ENCODE measurements at places on chromosomes 3 and 15. TPM values are rescaled to one million over a fixed set of nuclear protein-coding genes. Genes with fewer than 3 reads are reported as not detected.

- DNase-seq, result no peak
Measured at GRCh38 chr15:73437543-73438109, 5.3 kb upstream of the REC114 start.

DNA sequence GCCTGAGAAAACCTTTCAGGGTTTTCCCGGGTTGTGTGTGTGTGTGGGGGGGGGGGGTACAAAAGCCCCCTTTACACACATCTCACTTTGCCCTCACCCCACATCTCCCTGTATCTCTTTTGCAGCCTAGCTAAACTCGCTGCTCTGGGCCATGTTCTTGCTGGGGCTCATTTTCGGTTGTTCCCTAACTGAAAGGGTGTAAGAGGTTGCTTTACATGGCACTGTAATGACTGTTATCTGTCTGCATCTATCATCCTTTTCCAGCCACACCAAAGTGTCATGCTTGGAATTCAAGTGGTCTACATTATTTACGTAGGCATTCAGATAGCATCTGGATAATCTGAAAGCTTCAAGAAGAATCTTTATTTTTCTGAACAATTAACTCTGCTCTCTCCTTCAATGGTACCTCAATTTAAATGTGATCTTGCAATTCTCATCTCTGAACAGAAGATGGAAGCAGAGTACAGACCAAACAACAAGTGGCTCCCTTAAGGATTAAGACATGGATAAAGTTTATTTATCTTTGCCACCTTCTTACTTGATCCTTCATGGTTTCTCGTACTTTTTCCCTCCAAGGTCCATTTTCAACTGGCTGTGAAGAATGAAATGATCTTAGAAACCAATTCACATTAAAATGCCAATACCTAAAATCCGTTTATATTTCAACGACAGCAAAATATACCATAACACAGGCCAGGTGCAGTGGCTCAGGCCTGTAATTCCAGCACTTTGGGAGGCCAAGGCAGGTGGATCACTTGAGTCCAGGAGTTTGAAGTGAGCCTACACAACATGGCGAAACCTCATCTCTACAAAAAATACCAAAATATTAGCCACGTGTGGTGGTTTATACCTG, 34.9 kb downstream of the DCLK3 start:
- peak; percentile 16 for DNase-seq

DNA sequence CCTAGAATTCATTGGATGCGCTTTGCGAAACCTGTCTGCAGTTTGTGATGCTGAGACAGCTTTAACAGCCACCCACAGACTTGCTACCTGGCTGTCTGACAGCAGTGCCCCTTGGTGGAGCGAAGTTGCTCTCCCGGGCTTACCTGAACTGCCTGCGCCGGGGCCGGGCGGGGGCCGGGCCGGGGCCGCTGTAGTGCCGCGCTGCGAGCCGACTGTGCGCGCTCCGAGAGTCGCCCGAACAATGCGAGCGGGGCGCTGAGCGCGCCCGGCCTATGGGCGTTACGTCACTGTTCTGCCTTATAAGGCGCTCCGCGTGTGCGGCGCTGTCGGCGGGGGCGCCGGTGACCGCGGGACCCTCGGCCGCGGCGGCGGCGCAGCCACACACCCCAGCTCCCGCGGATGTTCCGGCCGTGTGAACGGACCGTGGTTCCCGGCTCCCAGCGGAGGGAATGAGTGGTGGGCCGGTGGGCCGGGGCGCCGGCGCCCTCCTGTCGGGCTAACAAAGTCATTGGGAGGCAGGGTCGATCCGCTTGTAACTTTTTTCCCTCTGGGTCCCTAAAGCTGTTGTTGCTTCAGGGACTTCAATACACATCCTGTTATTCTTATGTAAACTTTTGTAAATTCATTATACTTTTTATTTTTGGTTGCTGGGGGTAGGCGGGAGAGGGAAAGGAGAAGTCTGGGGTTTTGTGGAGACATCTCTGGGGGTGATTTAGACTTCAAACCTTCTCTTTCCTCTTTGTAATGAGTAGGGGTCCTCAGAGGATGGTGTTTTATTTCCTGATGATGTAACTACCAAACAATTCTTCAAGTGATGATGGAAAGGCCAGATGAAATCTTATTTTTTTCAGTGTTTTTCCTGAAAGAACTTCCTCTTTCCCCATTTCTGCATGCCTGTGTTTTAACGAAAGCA, 58.5 kb downstream of the CMSS1 start:
- DNase-seq, result no peak

DNA sequence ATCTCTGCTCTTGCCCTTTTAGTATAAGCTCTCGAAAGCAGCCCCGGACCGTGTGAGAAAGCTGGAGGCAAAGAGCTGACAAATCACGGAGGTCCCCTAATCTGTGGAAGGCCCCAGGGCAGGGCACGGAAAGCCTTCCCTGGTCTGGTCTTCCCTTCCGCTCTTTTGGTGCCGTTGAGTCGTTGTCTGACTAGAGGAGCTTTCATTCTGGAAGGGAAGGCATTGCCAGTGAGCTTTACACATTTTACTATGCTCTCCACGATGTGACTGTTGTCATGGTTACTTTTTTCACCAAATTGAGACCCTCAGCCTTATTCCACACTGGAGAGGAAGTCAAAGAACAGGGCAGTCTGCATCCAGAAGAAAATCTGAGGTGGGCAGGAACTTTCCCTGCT, 71.7 kb downstream of the CYP19A1 start:
- DNase-seq, result no peak

GRCh38 chr3:71462586-71462985, 120.9 kb downstream of the FOXP1 start:
- DNase-seq, result no peak

DNA sequence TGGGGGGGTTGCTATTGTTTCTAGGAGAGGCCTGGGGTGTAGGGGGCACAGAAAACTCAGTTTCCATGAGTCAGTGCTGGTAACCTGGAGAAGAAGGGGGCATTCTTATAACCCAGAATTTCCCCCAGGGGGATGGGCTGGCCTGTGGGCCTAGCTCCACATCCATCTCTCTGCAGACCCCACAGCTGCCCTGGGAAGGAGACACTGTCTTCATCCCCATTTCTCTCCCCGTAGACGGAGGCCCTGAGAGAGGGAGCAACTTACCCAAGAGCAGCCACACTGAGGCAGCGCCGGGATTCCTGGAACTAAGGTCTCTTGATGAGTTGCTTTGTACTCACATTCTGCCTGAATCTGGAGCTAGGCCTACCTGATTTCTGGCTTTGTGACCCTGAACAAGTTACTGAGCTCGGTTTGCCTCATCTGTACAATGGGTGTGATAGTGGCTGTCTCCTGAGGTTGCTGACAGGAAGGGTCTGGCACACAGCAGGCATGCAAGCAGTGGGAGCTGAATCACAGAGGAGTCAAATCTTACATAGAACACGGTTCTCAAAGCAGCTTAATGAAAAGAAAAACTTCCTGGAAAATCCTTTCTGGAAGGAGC, 55.0 kb upstream of the LCTL start:
- DNase-seq, result no peak

- DNase-seq, result no peak
Measured at GRCh38 chr15:27271258-27271657, 300.3 kb downstream of the GABRG3 start.

- DNase-seq, result no peak
Measured at GRCh38 chr3:127645371-127646015, 16.5 kb downstream of the PODXL2 start.

DNA sequence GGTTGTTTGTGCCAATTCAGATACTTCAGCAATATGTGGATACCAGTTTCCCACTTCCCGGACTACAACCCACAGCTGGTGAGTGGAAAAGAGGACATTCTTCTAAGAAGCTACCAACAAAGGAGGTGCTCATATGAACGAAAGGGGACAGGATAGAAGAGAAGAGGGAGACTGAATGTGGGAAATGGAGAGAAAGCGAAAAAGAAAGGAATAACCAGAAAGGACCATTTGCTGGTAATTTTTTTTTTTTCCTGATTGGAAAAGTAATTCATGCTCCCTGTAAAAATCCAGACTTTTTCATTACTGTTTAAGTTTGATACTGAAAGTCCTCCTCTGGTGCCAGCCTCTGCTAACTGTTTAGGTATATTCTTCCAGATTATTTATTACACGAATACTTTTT, 1.5 kb upstream of the CHAC1 start:
- DNase-seq, result no peak

- DNase-seq, result peak; percentile 69
Measured at GRCh38 chr15:84992157-84992944, 10.7 kb downstream of the PDE8A start.

DNA sequence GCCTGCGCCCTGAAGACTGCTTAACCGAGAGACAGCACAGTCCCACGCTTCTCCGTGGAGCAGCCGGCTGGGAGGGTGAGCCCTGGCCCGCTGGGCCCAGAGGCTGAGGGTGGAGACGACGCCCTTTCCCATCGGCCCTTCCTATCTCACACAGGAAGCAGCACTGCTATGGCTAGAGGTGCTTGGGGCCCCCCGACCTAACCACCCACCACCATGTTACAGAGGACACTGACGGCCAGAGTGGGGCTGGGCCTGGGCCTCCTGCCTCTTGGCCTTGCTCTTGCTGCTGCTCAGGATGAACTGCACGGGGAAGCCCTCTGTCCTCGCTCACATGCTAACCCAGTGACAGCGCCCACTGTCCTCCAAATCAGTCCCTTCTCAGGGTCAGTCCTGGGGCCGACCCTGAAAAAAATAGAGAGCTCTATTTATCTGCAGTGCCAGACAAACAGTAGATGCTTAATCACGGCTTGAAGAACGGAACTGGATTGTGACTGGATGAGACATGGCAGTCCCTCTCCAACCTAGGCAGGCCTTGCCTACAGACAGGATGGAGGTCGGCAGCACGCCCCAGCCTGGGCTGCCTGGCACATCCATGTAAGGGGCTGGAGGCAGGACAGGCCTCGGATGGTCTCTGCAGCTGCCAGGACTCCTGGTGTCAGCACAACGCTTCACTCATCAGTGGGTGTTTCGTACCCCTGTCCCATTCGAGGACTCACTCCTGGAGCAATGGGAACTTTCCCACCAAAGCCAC, 14.2 kb downstream of the TMEM44 start:
- DNase-seq, result no peak

DNA sequence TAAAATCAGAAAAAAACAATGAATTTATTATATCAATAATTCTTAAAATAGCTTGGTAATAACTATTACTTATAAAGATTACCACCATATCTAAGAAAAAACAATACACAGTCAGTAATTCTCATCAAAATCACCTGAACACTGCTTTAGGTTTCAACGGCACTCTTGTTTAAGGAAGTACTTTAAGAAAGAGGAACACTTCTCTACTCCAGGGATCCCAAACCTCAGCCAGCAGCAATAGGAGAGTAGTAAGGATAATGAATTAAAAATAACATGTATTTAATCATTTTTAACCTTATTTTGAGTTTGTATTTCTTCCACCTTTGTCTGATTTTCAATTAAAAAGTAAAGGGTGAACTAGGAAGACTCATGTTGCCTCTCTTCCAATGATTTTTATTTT, 494.0 kb upstream of the NR2F2 start:
- no peak for DNase-seq

- no peak for DNase-seq
Measured at GRCh38 chr3:43817064-43817463, 126.3 kb downstream of the ABHD5 start.

DNA sequence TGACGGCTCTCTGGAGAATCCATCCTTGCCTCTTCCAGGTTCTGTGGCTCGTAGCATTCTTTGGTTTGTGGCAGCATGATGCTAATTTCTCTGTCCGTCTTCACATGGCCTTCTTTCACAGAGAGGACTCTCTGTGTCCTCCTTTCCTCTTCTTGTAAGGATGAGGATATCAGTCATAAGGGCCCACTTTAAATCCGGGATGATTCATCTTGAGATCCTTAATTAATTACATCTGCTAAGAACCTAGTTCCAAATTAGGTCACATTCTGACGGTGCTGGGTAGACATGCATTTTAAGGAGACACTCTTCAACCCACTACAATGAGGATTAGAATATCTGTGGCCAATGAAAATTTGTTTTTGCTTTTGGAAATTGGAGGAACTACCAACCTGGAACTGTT, 15.7 kb upstream of the GXYLT2 start:
- no peak for DNase-seq

- DNase-seq, result no peak
Measured at GRCh38 chr15:100683434-100683833, 81.0 kb downstream of the ASB7 start.

DNA sequence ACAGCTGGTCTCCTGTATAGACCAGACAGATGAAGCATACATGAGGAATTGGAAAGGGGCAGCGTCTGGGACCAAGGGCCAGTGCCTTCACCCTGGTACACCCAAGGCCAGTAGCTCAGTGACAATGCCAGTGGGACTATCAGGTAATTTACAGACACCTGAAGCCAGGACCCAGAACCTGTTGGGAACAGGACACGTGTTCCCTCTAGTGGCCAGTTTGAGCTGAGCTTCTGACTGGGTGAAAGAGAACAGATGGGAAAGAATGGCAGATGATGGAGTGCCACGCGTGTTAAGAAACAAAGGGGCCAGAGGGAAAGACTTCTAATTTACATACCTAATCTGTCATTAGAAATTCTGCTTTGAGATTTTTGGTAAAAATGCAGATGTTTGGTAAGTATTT, 5.1 kb upstream of the SLC25A38 start:
- DNase-seq, result no peak

DNA sequence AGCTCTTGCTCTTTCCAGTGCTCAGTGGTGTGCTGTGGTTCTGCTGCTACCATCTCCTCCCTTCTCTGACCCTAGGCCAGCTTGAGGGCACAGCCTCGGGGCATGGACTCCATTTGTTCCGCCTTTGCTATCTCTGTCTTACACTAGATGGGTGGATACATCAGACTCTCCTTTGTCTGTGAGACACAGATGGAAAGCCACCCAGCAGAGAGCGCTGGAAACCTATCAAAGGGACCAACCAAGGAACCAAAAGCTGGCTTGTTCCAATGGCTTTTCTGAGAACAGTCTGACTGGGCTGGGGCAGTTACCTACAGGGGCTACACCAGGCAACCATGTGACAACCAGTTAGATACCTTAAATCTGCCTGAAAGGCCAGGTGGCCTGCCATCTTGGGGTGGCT, 63.8 kb downstream of the NPTN start:
- no peak for DNase-seq

- no peak for DNase-seq
Measured at GRCh38 chr3:168888781-168889180, 774.7 kb downstream of the MECOM start.

GRCh38 chr3:177427540-177427939, 230.3 kb upstream of the TBL1XR1 start:
- DNase-seq, result no peak

GRCh38 chr3:126516152-126516935, 1.2 kb downstream of the UROC1 start:
- no peak for DNase-seq

- no peak for DNase-seq
Measured at GRCh38 chr3:165855581-165855980, 18.4 kb upstream of the BCHE start.

GRCh38 chr15:99212406-99212805, 37.0 kb downstream of the TTC23 start:
- DNase-seq, result peak; percentile 32

Gene CKMT1A
- total RNA-seq, result 6.5 TPM

Gene CPNE9
- 0.27 TPM for total RNA-seq

Gene CCRL2
- total RNA-seq, result 0.48 TPM

Gene STAC
- 17.5 TPM for total RNA-seq

Gene SLC22A13
- total RNA-seq, result 0.34 TPM

Gene DGKG
- total RNA-seq, result 0.04 TPM

Gene TERC
- total RNA-seq, result 246 TPM

Gene SLC25A20
- 12.3 TPM for total RNA-seq

Gene BFSP2
- total RNA-seq, result 0.96 TPM

Gene MME
- total RNA-seq, result 117 TPM

Gene SNX33
- total RNA-seq, result 25.7 TPM

Gene NR2E3
- total RNA-seq, result not detected

Gene FOXL2
- total RNA-seq, result 0.68 TPM

Gene BBS4
- total RNA-seq, result 30.7 TPM

Gene IGF1R
- 68.4 TPM for total RNA-seq

Gene TRANK1
- 4.2 TPM for total RNA-seq
